Uterus (tissue), 4 donors: ENCODE measurements at places on chromosomes 3 and 15. TPM values are rescaled to one million over a fixed set of nuclear protein-coding genes. Genes with fewer than 3 reads are reported as not detected.

Gene SI
- not detected for total RNA-seq

Gene CLDN11
- total RNA-seq = 5.4 TPM

Gene ARHGAP31
- 32.0 TPM for total RNA-seq

Gene ITIH1
- total RNA-seq = not detected
